ENCODE measurements at places on chromosomes 2 and 18. TPM values are rescaled to one million over a fixed set of nuclear protein-coding genes. Genes with fewer than 3 reads are reported as not detected.

Gene ALPI
- total RNA-seq, result not detected

Gene SLC30A3
- total RNA-seq, result 4.8 TPM

Gene DYNAP
- not detected for total RNA-seq

Gene VWA3B
- total RNA-seq, result not detected

Gene SCYGR4
- total RNA-seq, result not detected

Gene LONRF2
- 3.3 TPM for total RNA-seq

Gene PXDN
- 13.8 TPM for total RNA-seq

Gene NAPG
- total RNA-seq, result 11.7 TPM

Gene STARD7
- 106 TPM for total RNA-seq

Gene COLEC12
- 0.06 TPM for total RNA-seq

Gene FAM124B
- total RNA-seq, result not detected

Gene CNDP2
- 85.4 TPM for total RNA-seq

Gene CRYBA2
- not detected for total RNA-seq

Gene ASIC4
- 0.06 TPM for total RNA-seq

Gene CNTNAP5
- total RNA-seq, result not detected

Gene GTF2A1L
- total RNA-seq, result not detected

Gene C18orf54
- total RNA-seq, result 3.5 TPM

Gene DRC1
- 0.29 TPM for total RNA-seq

Gene GPR45
- total RNA-seq, result not detected

Gene SOWAHC
- total RNA-seq, result 21.1 TPM

Gene FAM237A
- not detected for total RNA-seq

Gene FOXD4L1
- 0.31 TPM for total RNA-seq

Gene SCN7A
- not detected for total RNA-seq

Measured in A549 treated with DMSO at 1 μM for 4 hours (cell line).